Left lung (tissue), 14 donors: ENCODE measurements at places on chromosomes 1 and 21. TPM values are rescaled to one million over a fixed set of nuclear protein-coding genes. Genes with fewer than 3 reads are reported as not detected.
A peak's percentile ranks its signal among the peaks of the same experiment; 100 is the strongest.

GNG4 gene
- not detected for total RNA-seq

GRCh38 chr1:5120559-5120958, 466.1 kb downstream of the AJAP1 start:
- H3K4me1 ChIP-seq, result no peaks in the 10 kb centered on the region
- no peaks in the 10 kb centered on the region for H3K27me3 ChIP-seq
- DNase-seq, result no peak

GRCh38 chr1:166570954-166571353, 268.3 kb upstream of the POGK start:
- H3K27ac ChIP-seq, result no peak overlapping the region
- DNase-seq, result no peak
- no peak overlapping the region for H3K4me3 ChIP-seq

RNU1-2 gene
- total RNA-seq, result 3,444 TPM

HOOK1 gene
- total RNA-seq, result 12.4 TPM

FMO5 gene
- total RNA-seq, result 25.8 TPM

DNA sequence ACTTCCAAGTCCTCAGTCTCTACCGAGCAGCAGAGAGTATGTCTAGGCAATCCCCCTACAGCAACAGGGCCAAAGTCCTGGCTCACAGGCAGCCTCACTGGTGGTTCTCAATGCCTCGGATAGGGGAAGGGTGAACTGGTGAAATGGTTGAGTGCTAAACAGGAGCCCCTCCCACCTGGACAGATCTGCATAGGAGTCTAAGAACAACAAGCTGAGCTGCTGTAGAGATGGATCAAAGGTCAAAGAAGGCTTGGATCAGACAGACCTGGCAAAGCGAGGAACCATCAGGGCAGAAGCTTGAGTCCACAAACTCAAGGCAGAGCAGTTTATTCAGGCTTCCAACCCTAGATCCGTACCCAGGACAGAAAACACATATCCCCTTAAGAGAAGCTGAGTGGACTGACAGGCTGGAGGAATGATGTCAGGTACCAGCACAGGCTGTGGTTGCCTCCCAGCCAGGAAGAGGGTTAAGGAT, 31.8 kb downstream of the RABIF start:
- peaks cover 3% of the 10 kb centered on the region for H3K4me1 ChIP-seq
- H3K4me3 ChIP-seq, result no peak overlapping the region
- no peaks in the 10 kb centered on the region for H3K36me3 ChIP-seq
- DNase-seq, result no peak
- H3K27ac ChIP-seq, result no peak overlapping the region
- H3K27me3 ChIP-seq, result no peaks in the 10 kb centered on the region

DNA sequence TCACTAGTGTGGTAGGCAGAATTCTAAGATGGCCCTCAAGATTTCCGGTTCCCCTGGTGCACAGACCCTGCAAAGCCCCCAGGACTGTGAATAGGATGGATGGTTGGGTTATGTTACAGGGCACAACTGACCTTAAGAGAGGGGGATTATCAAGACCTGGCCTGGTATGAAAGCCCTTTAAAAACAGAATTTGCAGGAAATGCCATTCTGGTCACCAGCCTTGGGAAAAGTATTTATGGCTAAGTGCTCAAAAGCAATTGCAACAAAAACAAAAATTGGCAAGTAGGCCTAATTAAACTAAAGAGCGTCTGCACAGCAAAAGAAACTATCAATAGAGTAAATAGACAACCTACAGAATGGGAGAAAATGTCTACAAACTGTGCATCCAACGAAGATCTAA, 144.7 kb upstream of the EDN2 start:
- no peaks in the 10 kb centered on the region for H3K36me3 ChIP-seq
- H3K27ac ChIP-seq, result no peak overlapping the region

- peak; percentile 93 for DNase-seq
- peaks cover 40% of the 10 kb centered on the region for H3K27me3 ChIP-seq
- peak overlapping the region; percentile 28 for H3K27ac ChIP-seq
Observed at GRCh38 chr1:201649761-201650622, 111.1 kb downstream of the NAV1 start.

GRCh38 chr1:200520735-200521134, 99.8 kb downstream of the KIF14 start:
- H3K4me1 ChIP-seq, result no peaks in the 10 kb centered on the region
- H3K4me3 ChIP-seq, result no peak overlapping the region
- H3K27ac ChIP-seq, result no peak overlapping the region
- no peaks in the 10 kb centered on the region for H3K36me3 ChIP-seq
- DNase-seq, result no peak
- H3K27me3 ChIP-seq, result no peaks in the 10 kb centered on the region

GRCh38 chr1:199861020-199861795, 166.3 kb upstream of the NR5A2 start:
- H3K4me3 ChIP-seq, result no peak overlapping the region
- no peaks in the 10 kb centered on the region for H3K27me3 ChIP-seq
- DNase-seq, result no peak
- no peak overlapping the region for H3K27ac ChIP-seq
- H3K36me3 ChIP-seq, result no peaks in the 10 kb centered on the region

DNA sequence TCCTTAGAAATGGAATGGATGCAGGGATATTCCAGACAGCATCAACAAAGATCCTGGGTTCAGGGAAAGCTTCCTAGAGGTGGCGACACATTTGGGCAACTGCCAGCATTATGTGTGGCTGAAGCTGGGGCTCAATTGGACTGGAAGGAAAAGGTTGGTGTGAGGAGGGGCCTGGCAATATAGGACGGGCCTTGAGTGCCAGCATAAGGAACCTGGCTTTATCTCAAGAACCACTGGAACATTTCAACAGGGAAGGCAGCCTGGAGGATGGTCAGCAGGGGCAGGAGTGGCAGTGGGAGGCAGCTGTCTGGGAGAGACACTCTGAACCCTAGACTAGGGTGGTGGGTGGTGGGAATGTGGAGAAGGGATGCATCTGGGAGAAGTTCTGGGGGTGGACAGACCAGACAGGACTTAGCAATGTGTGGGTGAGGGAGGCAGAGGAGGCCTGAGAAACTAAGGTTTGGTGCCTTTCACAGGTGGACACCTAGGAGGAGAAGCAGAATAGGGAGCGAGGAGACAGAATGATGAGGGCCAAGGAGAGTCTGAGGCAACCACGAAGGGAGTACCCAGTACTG, 3.5 kb downstream of the SH3BGRL3 start:
- DNase-seq, result no peak
- H3K27ac ChIP-seq, result no peak overlapping the region
- peaks cover 91% of the 10 kb centered on the region for H3K4me1 ChIP-seq
- H3K4me3 ChIP-seq, result no peak overlapping the region
- no peaks in the 10 kb centered on the region for H3K27me3 ChIP-seq
- H3K36me3 ChIP-seq, result peaks cover 36% of the 10 kb centered on the region

DNA sequence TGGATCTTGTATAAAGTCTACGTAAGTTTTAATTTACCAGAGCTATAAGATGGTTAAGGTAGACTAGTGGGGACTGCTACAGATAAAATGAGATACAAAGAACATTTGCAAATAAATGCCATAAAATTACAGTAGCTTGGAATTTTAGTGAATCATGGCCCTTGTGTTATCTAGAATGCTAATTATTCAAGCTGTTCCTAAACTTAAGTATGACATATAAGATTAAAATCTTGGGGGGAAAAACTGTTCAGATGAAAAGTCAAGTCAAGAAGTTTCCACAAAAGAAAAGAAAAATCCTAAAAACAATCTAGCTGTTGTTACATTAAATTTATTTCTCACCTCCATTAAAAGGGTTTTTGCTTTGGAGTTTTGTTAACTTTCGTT, 51.7 kb downstream of the SIM2 start:
- no peak overlapping the region for H3K27ac ChIP-seq
- DNase-seq, result no peak
- H3K4me3 ChIP-seq, result no peak overlapping the region
- H3K4me1 ChIP-seq, result peaks cover 15% of the 10 kb centered on the region
- peaks cover 12% of the 10 kb centered on the region for H3K36me3 ChIP-seq

DNA sequence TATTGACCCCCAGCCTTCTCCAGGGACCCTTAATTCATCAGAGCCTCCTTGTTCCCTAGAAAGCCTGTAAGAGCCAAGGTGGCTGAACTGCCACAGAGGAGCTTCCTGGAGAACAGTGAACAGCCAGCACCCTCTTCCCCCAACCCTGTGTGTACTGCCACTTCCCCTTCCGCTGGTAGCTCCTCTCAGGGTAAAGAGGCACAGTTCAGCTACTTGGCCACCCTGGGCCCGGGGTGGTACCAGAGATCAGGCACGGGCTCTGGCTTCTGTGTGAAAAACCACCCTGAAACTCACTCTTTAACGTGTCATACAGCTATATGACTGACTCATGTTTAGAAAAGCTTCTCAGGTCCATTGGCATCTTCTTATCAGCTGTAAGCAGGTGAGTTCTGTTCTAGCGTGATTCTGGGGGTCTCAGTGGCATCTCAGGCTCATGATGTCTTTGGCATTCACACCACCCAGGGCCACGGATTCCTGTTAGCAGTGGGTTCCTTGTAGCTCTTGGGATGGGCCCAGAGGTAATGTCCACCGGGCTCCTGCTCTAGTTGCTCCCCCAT, 22.4 kb downstream of the ARMH1 start:
- H3K27me3 ChIP-seq, result no peaks in the 10 kb centered on the region
- no peaks in the 10 kb centered on the region for H3K36me3 ChIP-seq
- no peak overlapping the region for H3K27ac ChIP-seq
- H3K4me3 ChIP-seq, result no peak overlapping the region

DNA sequence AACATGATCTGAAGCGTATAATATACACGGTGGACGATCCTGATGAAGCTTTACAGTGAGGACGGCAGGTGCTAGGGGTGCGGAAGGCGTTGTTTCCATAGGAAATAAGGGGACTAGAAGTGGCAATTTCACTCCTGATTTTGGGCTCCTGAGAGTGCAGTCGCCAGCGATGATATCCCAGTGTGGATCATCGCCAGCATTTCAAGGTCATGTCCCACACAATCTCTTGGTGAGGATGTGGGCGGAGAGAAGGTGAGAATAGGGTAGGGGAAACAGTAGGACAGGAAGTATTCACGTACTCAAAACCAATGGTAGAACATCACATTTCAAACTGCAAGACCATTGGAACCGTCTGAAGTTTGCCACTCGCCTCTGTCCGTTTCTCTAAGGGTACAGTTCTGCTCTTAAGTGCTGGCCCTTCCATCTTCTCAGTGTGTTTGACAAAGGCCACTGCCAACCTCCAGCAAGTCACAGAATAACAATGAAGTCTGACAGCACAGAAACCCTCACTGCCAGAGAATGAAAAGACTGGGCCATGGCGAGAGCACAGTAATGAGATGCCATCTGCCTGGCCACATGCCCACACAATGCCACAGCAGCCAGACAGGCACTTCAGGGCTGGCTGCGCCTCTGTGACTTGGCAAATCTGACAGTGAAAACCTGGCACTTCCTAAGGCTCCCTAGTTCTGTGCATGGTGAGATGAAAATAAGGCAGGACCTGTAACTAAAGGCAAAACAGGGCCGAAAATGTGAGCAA, 27.9 kb downstream of the PCSK9 start:
- no peaks in the 10 kb centered on the region for H3K4me1 ChIP-seq
- DNase-seq, result no peak
- no peak overlapping the region for H3K4me3 ChIP-seq
- peaks cover 3% of the 10 kb centered on the region for H3K36me3 ChIP-seq
- H3K27me3 ChIP-seq, result no peaks in the 10 kb centered on the region
- no peak overlapping the region for H3K27ac ChIP-seq

ASCL5 gene
- total RNA-seq, result 0.21 TPM

DRAXIN gene
- total RNA-seq, result 0.10 TPM

- no peak overlapping the region for H3K4me3 ChIP-seq
- H3K36me3 ChIP-seq, result no peaks in the 10 kb centered on the region
- no peaks in the 10 kb centered on the region for H3K27me3 ChIP-seq
- DNase-seq, result no peak
Observed at GRCh38 chr1:198649968-198650338, 11.1 kb downstream of the PTPRC start.

DNA sequence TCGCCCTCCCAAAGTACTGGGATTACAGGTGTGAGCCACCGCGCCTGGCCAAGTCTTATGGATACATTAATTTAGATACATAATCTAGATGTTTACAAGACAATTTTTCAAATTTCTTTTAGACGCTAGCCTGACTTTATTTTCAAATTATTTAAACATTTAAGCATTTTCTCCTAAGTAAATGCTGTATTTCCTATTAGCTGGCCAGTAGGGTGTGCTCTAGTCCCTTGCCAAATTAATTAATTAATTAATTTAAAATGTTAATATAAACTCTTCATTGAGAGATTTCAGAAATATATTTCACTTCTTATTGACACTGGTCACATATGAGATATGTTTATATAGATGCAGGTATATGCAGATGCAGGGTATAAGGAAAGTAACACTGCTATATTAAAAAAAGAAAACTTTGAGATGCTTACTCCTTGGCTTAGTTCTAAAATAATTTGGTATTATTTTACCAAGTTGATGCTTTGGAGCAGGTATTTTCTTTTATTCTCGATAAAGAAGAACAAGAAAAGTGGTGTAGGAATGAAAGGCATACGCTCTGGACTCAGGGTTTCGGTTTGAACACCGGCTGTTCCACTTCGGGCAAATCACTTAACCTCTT, 5.2 kb upstream of the ERRFI1 start:
- H3K4me1 ChIP-seq, result peaks cover 8% of the 10 kb centered on the region
- H3K27ac ChIP-seq, result no peak overlapping the region
- no peaks in the 10 kb centered on the region for H3K36me3 ChIP-seq
- no peaks in the 10 kb centered on the region for H3K27me3 ChIP-seq
- DNase-seq, result no peak

DNA sequence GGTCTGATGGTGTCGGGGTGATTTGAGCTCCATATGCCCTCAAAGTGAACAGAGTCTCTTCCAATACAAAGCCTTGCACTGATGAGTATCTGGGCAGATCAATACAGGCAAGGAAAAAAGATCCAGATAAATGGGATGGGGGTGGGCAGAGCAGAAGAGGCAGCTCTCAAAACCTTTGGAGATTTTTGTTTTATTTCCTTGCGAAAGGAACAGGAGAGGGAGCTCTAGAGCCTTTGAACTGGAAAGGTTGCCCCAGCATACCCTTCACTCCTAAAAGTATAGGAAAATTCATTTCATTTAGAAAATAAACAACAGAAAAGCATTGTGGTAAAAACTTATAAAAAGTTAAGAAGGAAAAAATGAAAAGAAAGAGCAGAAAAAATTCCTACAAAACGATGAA, 31.4 kb upstream of the OLIG2 start:
- no peaks in the 10 kb centered on the region for H3K4me1 ChIP-seq
- no peak overlapping the region for H3K27ac ChIP-seq
- H3K27me3 ChIP-seq, result peaks cover 4% of the 10 kb centered on the region
- no peaks in the 10 kb centered on the region for H3K36me3 ChIP-seq

RAB42 gene
- total RNA-seq, result 6.1 TPM

ERRFI1 gene
- total RNA-seq, result 63.0 TPM

LCE2C gene
- not detected for total RNA-seq

DNA sequence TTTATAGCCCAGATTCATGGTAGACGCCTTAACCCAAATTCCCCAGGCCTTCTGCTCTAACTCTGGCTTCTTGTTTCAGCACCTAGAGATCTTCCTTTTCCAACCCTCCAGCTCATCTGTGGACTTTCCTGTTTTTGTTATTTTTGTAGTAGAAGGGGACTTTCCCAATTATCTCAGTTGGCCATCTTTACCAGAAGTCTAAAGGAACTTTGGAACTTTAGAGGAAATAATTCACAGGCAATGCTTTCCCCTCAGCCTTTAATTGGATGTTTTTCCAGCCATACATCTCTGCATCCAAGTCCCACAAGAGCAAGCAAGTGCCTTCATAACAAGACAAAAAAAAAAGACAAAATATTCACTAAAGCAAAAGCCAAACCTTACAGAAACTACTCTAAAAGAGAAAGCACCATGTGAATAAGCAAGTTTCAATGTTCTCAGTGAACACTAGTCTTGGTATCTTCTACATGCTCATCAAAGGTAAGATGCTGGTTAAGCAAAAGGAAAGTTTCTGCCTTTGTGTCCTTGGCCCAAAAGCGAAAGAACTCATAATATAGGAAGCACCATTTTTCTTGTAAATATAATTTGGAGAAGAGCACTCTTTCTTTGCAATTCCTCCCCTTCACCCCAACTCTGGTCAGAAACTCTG, 377.3 kb downstream of the SETD4 start:
- H3K4me1 ChIP-seq, result no peaks in the 10 kb centered on the region
- no peak for DNase-seq
- no peaks in the 10 kb centered on the region for H3K36me3 ChIP-seq
- no peak overlapping the region for H3K4me3 ChIP-seq
- H3K27ac ChIP-seq, result no peak overlapping the region
